ENCODE measurements at places on chromosomes 11 and 22.

GRCh38 chr11:45715418-45715817, 50.0 kb upstream of the CHST1 start:
- DNase-seq = no peak

- no peak for DNase-seq
Measured at GRCh38 chr11:33065445-33066178, 26.2 kb downstream of the TCP11L1 start.

GRCh38 chr11:3946455-3947017, 91.1 kb downstream of the STIM1 start:
- no peak for DNase-seq

DNA sequence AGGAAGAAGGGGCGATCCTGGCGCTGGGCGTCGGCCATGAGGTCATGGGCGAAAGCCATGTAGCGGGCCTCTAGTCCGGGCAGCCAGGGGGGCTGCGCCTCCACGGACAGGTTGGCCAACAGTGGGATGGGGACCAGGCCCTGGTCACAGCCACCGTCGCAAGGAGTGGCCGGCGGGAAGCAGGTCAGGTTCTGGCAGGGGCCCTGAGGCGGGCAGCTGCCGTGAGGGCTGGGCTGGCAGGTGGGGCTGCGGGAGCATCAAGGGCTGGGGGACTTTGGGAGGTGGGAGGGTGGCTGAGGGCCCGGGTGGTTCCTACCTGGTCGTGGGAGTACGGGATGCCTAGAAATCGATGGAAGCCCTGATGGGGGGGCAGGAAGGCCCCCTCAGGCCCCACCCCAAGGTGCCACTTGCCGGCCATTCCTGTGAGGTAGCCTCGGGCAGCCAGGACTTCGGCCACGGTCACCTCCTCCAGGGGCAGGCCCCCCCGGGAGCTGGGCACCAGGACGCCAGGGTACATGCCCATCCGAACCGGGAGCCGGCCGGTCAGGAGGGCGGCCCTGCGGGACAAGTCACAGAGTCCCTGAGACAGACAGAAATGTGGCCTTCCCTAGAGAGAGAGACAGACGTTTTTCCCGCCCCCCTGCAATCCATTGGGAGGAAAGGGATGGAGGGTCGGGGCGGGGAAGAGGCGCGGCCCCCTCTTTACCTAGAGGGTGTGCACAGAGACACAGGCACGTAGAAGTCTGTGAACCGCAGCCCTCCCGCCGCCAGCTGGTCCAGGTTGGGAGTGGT, 906 bp downstream of the ARSA start:
- DNase-seq = no peak

DNA sequence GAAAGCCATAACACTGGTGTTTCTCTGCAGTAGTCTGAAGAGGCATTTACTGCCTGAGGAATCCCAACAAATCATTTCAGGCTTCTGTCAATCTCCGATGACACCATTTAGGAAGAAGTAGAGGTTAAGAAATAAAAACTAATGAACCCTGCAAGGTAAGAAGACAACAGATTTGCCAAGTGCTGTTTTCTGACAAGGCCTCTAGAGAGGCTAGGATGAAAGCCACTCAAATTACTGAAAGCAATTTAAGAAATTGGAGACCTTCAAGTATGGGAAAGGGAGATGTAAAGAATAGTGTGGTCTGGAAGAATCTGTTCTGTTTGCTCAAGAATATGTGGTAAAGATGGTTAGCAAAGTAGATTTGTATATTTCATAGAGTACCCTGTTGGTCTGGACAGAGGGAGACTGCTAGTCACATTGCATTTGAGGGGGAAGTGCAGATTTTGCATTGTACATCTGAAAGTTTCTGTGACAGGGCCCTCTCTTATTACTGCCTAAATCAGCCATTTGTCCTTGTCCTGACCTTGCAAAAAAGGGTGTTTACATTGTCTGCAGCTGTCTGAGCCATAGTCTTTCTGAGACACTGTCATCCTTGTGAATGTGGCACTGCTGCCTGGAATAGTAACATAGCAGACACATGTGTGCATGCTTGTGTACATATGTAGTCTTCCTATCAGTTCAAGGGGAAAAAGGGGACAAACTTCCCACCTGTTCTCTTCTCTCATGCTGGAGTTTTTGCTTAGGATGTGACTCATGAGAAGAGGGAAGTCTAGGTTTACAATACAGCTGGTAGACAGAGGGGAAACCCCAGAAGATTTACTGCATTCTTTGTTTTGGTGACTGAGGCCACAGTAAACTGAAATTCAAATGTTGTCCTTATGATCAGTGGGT, 640.2 kb upstream of the KIRREL3 start:
- no peak for DNase-seq

GRCh38 chr11:95595973-95596489, 193.6 kb downstream of the FAM76B start:
- DNase-seq = no peak

GRCh38 chr22:47401976-47402770, 639.7 kb downstream of the TBC1D22A start:
- DNase-seq = no peak

- no peak for DNase-seq
Measured at GRCh38 chr11:119673052-119673758, 55.8 kb downstream of the NECTIN1 start.

DNA sequence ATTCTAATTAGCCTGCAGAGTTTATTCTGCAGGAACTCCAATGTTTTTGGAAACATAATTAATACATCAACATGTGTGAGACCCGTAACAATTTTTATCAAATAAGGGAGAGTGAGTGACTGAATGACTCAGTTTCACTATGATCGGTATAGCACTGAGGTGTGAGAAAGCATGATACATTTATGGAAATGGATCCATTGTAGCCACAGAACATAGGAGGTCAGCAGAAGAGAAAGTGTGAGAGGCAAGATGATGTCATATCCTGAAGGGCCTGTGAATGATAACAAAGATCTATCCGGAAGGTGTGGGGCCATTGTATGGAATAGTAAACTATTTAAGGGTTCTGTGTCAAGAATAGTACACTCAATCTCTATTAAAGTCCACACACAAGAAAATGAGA, 1406.1 kb upstream of the TENM4 start:
- DNase-seq = no peak

GRCh38 chr11:77813256-77813655, 7.3 kb downstream of the RSF1 start:
- DNase-seq = no peak

GRCh38 chr11:7281809-7282208, 30.1 kb downstream of the SYT9 start:
- DNase-seq = no peak

DNA sequence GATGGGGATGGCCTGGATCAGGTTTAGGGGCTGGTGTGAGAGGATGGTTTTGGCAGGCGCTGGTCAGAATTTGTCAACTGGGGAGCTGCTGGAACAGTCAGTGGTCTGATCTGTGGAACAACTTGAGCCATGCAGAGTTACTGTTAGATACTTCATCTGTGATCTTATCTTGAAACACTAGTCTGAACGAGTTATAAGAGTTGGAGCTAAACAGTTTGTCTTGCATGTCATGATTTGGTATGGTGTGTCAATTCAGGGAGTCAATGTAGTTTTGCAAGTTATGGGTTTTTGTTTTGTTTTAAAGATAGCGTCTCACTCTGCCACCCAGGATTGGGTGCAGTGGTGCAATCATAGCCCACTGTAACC, 54.1 kb downstream of the ST3GAL4 start:
- DNase-seq = no peak

DNA sequence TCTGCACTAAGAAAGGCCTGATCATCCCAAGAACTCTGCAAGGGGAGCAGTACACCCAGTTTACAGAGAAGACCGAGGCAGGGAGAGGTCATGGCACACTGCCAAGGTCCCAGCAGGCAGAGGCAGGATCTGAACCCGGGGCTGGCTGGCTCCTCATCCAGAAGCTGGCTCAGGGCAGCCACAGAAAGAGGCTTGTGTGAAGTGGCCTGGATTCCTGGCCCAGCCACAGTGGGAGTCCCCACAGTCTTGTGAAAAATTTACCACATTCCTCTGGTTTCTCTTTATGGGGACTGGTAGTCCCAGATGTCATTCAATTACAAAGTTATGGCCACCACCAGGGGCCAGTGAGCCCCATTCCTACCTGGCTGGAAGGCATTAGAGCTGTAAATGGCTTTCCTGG, 440.5 kb downstream of the MIAT start:
- no peak for DNase-seq

- no peak for DNase-seq
Measured at GRCh38 chr11:134024420-134025081, 44.3 kb upstream of the JAM3 start.

DNA sequence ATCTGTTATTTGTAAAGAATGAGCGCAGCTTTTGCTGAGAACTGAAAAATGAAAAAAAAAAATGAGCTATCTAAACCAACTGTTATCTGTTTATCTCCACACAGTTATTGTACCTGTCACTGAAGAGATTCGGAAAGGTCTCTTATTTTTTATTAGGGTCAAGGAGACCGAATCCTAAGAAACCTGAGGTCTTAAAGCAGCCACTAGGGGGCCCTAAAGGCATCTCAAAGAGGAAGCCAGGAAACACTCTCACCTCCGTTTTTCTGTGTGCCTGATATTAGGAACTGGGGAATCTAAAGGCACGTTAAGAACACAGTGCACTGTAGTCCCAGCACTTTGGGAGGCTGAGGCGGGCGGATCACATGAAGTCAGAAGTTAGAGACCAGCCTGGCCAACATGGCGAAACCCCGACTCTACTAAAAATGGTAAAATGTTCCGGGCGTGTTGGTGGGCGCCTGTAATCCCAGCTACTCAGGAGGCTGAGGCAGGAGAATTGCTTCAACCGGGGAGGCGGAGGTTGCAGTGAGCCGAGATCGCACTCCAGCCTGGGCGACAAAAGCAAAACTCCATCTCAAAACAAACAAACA, 3.5 kb upstream of the LARGE1 start:
- no peak for DNase-seq

DNA sequence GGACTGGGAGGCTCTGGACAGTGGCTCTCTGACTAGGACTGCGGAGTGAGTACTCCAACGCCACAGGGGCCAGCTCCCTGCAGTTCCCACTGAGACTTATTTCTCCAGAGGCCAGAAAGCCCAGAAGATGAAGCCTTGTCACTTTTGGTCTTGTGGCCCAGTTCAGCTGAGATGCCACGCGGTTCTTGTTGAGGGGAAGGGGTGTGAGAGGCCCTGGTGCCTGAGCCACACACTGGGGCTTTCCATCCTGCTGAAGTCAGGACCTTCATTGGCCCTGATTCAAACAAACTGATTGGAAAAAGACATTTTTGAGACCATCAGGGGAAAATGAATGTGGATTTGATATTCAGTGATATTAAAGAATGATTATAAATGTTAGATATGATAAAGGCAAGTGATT, 73.6 kb downstream of the UBASH3B start:
- no peak for DNase-seq

GRCh38 chr11:120863359-120863758, 160.5 kb upstream of the TBCEL start:
- DNase-seq = no peak

DNA sequence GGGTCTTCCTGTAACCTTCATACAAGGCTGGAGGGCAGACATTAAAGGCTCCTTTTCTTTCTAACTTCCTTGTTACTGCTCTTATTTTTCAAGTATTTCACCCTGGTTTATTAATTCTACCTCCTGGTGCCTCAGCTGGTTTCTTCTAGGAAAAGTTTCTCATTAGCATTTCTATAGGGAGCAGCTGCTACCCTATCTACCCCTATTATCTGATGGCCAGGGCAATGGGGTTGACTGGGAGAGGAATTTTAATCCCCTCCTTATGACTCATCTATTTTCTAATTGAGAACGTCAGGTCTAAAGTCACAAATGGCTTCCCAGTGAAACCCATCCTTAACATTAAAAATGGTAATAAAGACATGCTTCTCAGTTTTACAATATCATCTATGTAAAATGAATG, 5.0 kb downstream of the MAP6 start:
- no peak for DNase-seq

- no peak for DNase-seq
Measured at GRCh38 chr11:80417681-80418080, 976.9 kb upstream of the TENM4 start.

- no peak for DNase-seq
Measured at GRCh38 chr22:29195964-29196666, 9.6 kb upstream of the EMID1 start.

DNA sequence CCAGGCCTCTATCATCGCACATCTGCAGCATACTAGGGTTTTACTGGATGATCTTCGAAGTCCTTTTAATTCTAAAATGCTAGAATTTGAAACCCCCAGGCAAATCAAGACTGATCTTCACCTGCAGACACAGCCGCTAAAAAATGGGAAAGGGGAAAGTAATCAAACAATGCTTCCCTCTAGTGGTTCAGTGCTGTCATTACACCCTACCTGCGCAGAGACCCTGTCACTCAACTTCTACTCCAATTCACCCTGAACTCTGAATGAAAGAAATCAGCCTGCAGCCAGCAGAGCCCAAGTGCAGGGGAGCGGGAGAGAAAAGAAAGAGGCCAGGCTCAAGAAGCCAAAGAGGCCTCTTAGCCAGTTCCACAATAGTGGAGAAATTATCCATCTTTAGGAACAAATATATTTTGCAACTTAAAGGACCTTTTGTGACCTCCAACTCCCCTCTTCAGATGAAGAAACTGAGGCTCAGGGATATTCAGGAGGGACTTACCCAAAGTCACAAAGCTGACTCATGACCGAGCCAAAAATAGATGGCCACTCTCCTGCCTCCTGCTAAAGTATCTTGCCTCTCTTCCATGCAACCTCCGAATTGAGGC, 33.0 kb downstream of the SERGEF start:
- DNase-seq = no peak

GRCh38 chr11:122808478-122808869, 29.8 kb upstream of the CRTAM start:
- no peak for DNase-seq

- DNase-seq = no peak
Measured at GRCh38 chr11:125071435-125071834, 8.3 kb downstream of the SLC37A2 start.

- DNase-seq = no peak
Measured at GRCh38 chr11:66653123-66653522, 14.6 kb downstream of the RBM4 start.

DNA sequence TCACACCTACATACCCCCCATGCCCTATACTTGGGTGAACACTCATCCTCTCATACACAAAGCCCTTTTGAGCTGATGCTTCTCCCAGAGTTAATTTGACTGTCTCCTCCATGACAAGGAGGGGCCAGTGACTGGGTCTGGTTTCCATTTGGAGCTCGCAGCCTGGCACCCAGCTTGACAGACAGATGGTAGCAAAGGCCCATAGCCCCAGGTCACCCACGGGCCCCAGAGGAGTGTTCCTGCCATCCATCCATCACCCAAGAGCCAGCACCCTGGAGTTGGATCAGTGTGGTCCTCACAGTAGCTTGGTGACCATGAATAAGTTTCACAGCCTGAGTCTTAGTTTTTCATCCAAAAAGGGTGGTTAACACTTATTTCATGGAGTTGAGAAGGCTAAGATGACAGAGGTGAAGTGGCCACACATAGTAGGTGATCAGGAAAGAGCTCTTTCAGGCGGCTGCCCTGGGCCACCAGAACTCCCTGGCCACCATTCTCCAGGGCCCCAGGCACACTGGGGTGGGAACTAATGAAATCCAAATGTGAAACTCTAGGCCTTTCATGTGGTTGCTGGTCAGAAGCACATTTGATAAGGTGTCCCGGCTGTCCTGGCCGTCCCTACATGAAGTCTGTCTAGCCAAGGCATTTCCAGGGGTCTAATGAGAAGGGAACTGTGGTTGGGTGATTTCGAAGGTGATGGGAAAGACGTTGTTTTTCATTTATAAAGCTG, 42.4 kb downstream of the LIF start:
- DNase-seq = no peak

- no peak for DNase-seq
Measured at GRCh38 chr11:100003985-100004384, 683.1 kb upstream of the ARHGAP42 start.

GRCh38 chr11:85740481-85741400, 54.7 kb upstream of the CCDC89 start:
- DNase-seq = no peak

- DNase-seq = no peak
Measured at GRCh38 chr22:29719899-29720645, at the start of gene CABP7. TSS of gene CABP7 (plus strand) at chr22:29720003. CDS start at chr22:29720425, 422 bp downstream.
